ENCODE measurements at places on chromosomes 4 and X. TPM values are rescaled to one million over a fixed set of nuclear protein-coding genes. Genes with fewer than 3 reads are reported as not detected.

DNA sequence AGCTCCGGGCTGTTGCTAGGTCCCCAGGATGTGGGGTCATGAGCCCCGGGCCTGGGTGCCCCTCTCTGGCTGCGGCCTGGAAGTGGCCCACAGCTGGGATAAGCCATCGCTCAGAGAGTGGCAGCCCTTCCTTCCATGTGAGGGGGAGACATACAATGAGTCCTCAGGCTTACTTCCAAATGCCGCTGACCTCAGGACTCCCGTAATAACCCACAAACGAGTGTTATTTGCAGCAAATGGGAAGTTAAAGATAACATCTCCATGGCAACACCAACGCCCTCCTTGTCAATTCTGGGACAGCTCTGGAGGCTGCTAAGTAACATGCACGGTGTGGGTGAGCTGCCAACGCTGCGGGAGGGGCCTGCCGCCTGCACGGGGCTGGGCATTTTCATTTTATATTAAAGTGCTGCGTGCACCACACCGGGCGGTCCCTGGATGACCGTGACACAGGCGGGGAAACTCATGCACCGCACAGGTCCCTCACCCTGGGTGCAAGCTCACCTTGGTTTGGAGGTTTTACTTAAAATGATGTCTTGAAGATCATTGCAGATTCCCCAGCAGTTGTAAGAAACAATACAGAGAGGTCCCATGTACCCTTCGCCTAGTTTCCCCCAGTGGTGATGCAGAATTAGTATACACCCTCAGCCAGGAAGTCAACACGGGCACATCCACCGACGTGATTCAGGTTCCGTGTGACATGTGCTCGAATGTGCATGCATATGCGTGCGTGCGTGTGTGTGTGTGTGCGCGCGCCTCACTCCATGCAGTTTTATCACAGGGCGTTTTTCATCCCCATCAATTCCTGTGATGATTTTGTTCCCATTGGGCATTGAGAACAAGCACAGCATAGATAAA is 79.4 kb downstream of the ABLIM2 start:
- no peak for DNase-seq

DNA sequence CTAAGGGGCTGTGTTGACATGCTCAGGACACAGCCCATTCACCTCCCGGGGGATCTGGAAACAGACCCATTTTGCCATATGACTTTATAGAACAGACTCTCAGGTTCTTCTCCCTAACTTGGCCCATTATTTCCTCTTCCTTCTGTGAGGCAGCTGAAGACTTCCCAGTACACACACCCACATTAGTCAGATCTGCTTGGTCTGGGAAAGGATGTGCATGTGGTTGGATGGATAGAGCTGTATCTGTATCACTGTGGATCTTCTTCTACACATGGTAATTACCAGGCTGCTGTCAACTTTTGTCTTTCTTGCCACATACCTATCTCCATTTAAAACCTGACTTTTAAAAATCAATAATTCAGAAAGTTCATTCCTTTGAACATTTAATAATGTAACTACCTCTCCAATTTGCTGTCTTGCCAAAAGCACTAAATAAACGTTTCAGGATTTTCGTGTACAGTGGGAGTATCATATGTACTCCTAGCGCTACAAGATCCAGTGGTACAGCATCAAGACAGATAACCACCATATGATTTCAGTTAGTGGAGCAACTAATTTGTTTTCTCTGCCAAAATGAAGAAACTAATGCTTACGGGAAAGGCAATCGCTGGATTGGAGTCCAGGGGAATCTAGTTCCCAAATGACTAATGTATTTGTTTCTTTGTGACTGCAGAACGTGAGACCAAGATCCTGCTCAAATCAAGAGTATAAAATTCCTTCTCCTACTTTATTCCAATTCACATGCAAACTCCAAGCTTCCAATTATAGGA is 134.1 kb upstream of the MAP3K15 start:
- no peak for DNase-seq

DNA sequence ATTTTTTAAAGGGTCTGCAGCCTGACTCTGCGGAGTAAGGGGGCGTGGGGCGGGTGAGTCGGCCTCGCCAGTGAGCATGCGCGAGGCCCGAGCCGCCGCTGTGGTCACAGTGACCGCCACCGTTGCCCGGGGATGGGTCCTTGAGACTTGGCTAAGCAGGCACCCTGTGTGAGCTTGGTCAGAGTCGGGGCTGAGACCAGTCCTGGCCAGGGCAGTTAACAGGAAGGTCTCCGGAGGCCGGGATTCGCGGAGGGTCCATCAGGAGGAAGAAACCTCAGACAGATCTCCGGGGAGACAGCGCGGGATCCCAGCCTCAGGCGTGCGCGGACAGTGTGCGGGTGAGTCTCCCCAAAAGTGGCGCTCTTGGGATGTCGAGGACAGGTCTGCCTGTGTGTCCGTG is 1384.4 kb upstream of the PCDH10 start:
- no peak for DNase-seq

DNA sequence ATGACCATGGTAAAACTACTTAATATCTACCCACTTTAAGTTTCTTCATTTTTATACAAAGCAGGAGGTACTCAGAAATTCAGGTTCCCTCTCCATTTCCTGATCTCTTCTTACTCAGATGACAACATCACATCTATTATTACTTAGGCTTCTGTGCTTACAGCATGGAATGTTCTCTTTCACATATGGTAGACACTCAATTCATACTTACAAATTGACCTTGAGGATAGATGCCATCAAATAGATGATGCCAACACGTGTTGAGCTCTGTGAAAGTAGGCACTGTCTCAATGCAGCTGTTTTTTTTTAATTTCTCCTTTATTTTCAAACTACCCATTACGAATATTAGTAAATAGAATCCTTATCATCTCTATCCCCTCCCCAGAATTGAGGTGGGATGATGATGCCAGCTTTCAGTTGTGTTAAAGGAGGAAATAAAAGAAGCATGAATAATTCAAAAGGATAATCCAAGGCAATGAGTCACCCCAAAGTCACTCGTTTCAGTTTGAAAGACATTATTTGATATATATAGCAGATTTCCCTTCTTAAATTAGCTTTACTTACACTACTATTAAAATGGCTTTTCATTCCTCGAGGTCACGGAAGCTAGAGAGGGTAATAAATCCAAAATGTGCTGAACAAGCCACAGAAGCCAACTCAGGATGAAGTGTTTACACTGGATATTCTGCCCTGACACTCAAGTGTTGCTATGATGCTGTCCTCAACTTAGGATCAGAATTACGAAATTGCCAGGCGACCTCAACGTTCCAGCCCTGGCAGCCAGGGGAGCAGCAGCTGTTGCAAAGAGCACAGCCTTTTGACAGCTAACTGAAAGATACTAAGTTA is 124.2 kb upstream of the EOLA2 start:
- DNase-seq, result no peak

GRCh38 chrX:10506781-10507180 is 113.6 kb downstream of the MID1 start:
- no peak for DNase-seq

- no peak for DNase-seq
Measured at GRCh38 chr4:26178854-26179253, 142.0 kb upstream of the RBPJ start.

DNA sequence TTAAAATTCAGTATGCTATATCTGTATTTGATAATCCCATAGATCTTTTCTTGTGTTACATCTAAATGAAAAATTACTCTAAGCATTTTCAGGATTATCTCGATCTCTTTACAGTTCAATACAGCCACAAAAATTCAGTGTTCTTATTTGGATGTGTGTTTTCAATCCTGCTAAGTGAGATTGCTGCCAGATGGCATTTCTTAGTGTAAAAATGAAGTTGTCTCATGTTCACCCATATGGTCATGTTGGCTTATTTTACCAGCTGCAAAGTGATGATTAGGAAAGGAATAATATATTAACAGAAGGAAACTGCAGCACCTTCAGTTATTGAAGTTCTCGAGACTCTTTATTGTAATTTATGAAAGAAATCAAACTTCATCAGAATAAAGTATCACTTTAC is 12.1 kb upstream of the FAM47A start:
- no peak for DNase-seq

ZCCHC12 gene
- 0.94 TPM for total RNA-seq
